ENCODE measurements at places on chromosomes 3 and 15.

DNA sequence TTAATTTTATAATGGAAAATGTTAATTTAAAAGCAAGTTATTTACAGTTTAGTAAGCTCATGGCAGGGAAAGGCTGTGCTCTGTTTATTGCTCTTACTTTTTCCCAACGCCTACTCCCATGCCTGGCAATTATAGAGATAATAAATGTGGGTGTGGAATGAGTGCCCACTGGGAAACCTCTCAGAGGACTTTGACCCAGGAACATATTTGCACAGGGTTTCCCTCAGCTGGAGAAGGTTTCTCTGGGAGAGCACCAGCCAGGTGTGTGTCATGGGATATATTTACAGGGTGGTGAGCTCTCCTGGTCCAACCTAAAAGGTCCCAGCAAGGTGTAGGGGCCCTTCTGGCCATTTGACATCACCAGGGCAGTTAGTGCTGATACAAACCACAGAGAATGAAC lies 27.9 kb downstream of the ZNF710 start:
- no peak for DNase-seq

- DNase-seq = no peak
Observed at GRCh38 chr15:77862651-77863104, 214.8 kb downstream of the TBC1D2B start.

DNA sequence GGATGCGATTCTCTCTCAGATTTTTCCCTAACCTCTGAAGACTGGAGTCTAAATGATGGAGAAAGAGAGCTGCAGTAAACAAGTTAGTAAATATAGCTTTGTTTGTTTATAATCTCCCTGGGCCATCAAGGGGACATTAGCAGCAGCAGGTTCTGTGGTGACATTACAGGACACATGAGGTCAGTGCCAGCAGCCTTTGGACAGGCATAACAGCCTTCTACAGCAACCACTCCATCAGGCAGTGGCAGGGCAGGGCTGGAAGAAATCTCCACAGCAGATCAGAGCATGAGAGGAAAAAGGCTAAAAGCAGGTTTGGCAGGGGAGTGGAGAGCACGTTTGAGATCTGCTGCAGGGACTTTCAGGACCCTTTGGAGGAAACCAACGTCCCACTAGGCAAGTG lies 127.6 kb upstream of the ACP3 start:
- no peak for DNase-seq

DNA sequence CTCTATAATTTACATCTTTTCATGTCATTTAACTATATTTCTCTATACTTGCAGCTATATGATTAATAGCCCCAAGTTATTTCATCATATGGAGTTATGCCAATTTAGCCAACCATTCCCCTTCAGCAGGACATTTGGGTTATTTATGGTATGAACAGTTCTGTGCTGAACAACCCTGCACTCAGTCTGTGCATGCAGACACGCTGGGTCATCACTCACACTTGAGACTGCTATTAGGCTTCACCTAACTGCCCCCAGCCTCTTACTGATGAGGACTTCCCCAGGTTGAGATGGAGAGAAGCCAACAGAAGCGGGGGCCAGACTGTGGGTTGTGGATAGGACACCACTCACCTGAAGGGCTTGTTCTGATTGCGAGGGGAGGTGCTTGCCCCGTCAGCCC lies 7.3 kb downstream of the TADA3 start:
- no peak for DNase-seq

DNA sequence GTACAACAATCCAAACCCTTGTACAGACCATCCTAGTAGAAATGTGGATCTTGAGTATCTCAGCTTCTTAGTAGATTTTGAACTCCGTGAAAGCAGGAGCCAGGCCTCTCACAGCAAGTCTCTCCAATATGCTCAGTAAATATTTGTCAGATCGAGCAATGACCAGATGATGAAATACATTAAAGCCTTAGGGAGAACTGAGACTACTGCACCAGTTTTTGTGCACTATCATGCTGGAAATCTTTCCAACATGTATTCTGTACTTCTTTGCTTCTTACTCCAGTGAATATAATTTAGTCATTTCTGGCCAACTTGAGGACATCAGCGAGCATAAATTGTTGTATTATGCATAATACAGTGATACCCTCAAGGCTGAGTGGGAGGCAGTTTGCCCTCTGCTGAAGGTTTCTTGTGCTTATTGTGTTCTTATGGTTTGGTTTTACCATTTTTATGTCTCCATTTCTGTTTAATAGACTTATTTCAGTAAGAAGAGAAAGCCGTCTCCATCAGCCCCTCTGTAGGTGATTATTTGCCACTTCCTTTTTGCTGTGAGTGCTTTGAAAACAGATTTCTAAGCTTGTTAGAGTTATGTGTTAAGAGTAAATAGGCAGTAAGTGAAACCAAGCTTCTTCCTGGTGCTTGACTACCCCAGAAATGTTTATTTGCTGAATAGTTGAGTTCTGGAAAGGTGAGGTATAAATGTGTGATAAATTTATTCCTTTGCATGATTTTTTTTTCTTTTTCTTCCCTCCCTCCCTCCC lies 147.1 kb downstream of the PGPEP1L start:
- no peak for DNase-seq

Measured in CD4-positive, alpha-beta T cell treated with Interleukin-15 for 1 hour (primary cell).